Cortex of kidney (tissue), 1 donor: ENCODE measurements at places on chromosomes 7 and 10.

- no peak for DNase-seq
Observed at GRCh38 chr10:78820007-78820362, 248.8 kb upstream of the ZMIZ1 start.

GRCh38 chr10:75426880-75427279 is 4.5 kb upstream of the LRMDA start:
- no peak for DNase-seq

- DNase-seq: no peak
Observed at GRCh38 chr7:125504848-125505247, 575.2 kb upstream of the POT1 start.

GRCh38 chr10:119026301-119027110 is 3.0 kb upstream of the NANOS1 start:
- no peak for DNase-seq

DNA sequence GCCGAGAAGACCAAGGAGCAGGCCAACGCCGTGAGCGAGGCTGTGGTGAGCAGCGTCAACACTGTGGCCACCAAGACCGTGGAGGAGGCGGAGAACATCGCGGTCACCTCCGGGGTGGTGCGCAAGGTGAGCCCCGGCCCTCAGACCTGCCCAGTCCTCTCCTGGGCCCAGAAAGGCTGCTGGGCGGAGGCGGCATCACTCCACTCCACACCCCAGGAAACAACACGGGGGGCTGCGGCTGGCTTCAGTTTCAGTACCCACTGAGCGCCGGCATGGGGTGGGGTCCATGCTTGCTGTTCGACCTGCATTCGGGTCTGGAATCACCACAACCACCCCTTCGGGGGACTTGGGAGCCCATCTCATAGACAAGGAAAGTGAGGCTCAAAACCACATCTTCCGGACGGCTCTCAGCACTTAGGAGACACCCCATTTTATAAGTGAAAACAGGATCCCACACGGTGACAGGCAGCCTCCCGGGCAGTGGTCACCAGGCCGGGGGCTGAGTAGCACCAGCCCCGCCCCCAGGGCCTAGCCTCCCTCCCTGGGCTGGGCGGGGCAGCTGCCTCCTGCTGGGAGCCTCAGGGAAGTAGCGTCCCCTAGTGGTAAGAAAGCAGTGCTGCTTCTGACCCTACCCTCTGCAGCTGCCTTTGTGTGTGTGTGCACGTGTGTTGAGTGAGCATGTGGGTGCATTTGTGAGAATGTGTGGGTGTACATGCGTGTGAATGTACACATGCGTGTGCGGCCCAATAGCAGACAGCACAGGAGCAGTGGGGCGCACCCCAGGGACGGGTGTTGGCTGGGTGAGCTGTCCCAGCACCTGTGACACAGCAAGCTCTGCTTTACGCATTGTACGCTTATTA is 1.8 kb downstream of the SNCG start:
- DNase-seq: no peak

DNA sequence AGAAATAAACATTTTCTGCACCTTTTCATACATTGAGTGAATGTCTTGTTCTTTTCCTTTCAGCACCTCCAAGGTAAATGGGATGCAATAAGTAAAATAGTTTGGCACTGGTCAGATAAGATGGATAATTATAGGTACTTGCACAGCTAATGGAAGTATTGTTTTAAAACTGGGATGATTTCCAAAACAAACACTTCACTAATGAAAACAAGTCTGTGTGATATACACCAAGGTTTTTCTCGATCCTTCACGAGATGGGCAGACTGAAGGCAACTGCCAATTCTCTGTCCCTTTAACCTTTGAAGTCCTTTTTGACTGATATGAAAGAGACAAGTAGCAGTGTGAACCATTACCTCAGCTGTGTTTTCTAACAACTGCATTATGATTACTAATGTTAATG is 423.8 kb downstream of the GFRA1 start:
- no peak for DNase-seq
